Amniotic stem cell (primary cell): ENCODE measurements at places on chromosomes 4 and X.

DNA sequence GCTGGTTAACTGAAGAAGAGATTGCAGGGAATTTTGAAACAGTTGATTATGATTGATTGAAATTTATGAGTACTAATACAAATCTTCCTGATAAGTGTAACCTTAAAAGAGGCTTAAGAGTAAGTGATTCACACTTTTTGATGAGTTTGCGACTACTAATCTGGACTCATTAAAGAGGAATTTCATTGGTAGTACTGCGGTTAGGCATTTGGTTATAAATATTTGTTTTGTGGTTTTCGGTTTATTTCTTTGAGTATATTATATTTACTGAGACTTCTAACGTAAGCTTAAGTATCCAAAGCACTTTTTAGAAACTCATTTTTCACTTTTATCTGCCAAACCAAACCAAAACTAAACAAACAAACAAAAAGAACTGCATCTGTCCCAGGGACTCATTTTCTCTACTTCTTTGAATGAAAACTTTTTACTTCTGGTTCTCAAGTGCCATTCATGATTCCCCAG is 20.7 kb downstream of the SLIT2 start:
- no peak for DNase-seq

DNA sequence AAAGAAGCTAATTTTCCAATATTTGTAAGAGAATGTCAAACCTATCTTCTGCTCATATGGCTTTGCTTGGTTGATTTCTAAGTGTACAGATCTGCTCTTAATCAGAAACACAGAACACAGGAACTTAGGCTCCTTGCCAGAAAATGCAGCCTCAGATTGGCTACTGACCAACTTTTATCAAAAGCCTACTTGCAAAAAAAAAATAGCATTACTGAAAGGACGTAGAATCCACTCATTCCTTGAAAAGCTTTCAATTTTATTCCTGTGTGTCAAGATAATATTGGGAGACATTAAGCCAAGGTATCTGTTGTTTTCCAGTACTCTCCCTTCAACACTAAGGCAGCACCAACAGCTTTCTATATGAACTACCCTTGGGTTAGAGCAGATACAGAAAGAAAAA is 127.6 kb upstream of the INTU start:
- DNase-seq = peak; percentile 43

DNA sequence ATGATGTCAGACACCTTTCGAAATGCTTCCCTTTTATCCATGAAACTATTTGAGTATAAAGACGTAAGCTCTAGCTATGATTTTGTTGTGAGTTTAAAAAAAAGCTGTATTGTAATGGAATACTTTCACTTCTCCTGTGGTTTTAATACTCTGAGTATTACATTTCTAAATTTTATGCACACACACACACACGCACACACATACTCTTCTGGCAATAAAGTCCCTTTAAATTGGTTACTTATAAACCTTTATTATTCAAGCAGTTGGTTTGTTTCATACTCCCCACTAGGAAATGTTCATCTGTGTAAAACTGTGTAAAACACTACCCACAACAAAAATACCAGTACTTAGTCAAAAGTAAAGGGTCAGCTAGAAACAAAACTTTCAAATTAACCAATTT is 18.2 kb downstream of the VAMP7 start:
- DNase-seq = no peak

DNA sequence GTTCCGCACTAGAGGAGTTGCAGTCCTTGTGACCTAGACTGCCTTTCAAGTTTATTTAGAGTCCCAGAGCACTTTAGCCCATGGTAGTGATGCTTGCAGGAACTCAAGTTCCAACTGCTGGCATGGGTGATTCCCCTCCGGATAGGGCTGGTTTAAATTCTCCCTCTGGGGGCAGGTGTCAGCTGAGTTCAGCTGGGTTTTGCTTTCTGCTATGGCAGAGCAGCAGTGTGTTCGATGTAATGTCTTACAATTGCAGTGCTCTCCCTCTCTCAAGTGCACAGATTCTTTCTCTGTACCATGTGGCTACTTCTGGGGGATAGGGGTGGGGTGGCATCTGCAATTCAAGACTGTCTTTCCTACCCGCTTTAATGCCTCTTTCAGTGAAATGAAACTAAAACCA is 164.8 kb upstream of the ZIC3 start:
- DNase-seq = no peak

DNA sequence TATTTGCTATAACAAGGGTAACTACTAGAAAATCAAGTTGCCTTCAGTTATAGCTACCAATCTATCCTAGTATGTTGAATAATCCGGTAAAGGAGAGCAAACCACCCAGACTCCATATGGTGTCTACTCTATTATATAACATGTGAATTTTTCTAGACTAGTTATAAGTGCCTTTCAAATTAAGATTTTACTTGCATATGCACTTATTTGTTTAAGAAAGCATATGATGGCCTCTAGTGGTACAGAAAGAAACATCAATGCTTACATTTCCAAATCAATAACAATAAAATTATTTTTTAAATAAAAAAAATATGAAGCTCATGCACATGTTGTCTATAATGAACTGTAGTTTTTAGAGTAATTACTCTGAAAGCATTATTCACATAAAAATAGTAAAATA is 1516.4 kb upstream of the PABPC4L start:
- DNase-seq = peak; percentile 3

DNA sequence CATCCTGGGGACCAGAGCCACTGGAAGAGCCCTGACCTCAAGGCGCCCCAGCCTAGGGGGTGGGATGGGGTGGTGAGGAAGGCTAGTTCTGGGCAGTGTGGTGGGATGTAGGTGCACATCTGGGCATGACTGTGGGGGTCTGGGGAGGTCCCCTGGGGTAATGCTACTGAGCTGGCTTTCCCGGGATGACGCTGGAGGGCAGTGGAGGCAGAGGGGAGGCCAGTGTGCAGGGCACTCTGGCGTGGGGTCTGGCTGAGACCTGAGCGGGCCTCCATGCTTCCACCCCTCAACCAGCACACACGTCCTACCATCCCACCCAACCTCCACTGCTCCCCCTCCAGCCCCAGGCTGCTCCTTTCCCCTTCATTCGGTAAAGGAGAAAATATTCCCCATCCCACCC is 4.8 kb upstream of the SH3BP2 start:
- no peak for DNase-seq

DNA sequence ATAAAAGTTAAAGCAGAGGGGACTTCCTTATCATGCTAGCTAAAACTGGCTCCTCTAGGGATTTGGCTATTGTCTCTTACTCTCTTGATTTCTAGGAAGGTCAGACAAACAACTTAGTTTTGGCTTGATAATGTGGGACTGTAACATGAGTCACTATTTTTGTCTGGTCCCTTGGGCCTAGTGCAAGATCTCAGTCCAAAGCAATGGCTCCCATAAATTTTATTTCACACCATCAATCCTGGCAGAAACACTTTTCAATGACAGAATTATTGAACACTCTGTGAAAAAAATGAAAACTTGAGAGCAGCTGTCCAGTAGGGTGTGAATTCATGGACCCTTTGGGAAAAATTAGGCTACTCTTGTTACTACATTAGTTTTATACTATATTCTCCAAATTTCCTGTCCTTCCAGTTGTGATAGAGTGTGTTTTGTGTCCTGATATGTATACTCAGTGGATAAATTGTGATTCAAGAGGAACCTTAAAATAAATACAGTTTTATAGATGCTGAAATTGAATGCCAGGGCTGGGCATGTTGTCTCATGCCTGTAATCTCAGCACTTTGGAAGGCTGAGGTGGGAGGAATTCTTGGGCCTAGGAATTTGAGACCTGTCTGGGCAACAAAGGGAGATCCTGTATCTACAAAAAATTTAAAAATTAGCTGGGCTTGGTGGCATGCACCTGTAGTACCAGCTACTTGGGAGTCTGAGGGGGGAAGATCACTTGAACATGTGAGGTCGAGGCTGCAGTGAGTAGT is 10.8 kb upstream of the SNCA start:
- DNase-seq = no peak

DNA sequence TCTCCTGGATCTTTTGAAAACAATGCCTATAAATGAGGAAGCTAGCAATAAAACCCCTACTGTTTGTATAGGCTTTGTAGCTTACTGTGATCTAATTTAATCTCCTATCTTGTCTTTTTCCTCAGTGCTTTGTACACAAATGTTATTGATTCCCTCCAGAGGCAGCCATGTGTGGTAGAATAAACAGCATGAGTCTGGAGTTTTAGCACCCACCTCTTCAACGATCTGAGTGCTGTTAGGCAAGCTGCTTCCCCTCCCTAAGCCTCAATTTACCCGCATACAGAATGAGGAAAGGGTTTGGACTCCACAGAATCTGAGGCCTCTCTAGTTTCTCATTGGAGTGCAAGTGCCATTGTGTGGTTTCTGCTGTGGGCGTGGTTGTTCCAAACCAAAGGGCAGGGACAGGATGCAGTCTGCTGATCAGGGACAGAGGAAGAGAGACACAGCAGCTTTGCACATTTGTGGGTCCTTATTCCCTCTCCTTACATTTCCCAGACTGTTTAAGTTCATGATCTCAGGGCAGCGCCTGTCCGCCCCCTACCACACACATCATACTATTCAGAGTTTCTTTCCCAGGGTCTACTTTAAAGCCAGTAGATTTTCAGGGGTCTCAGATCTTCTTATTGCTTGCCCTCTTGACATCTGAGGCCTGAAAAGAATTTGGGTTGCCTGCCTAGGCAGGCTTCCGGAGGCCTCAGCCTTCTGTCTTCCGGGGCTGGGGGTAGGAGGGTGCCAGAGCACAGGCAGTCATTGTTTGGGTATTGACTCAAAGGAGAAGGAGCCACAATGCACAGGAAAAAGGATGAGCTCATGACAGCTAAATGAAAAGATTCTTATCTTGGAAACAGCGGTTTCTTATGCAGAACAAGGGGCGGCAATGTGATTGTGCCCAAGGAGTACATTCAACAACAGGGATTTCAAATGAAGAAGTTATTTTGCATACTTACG is 114.9 kb upstream of the TEX13D start:
- no peak for DNase-seq

GRCh38 chr4:185859111-185859510 is 47.1 kb upstream of the SORBS2 start:
- DNase-seq = no peak

DNA sequence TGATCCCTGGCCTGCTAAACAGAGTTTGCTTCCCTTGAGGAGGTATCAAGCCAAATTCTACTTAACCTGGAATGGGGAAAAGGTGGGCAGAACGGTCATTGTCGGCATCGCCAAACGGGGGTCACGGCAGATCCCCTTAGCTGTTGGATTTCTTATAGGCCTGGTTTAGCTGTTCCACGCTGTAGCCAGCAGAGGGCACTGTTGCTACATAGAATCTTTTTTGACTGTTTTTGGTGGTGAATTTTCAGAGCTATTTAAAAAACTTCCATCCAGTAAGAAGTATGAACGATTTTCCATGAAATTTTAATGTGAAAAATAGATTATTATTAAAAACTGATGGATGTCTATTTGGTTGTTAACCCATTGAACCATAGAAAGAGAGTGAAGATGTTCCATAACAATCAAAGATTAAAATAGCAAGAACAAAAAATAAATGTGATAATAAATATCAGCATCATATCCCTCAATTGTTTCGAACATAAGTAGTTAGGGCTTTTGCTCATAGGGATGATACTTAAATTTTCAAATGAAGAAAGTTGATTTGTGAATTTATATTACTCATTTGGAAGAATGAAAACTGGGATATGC is 56.6 kb downstream of the LINC00632 start:
- no peak for DNase-seq

- peak; percentile 52 for DNase-seq
Measured at GRCh38 chr4:186587416-186588018, 32.1 kb upstream of the MTNR1A start.

- no peak for DNase-seq
Measured at GRCh38 chrX:3094261-3094660, 53.0 kb downstream of the ARSF start.

- DNase-seq = no peak
Measured at GRCh38 chr4:11232015-11232414, 196.7 kb downstream of the HS3ST1 start.

GRCh38 chr4:92184566-92184965 is 119.2 kb upstream of the GRID2 start:
- no peak for DNase-seq

DNA sequence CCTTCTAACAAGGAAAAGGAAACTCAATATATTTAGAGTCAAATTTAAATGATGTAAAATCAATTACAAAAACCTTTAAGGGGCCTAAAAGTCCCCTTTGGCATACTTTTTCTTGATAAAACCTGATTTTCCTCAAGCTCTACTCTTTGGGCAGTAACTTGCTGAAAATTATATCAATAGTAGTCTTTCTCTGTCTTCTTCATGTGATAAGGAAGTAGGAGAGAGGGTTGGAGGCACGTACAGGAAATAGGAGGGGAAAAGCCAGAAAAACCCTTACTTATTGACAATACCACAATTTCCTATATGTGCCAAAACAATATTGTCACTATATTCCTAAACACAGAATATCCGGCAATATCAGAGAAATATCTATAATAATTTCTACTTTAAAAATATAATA is 9.6 kb downstream of the RHOH start:
- DNase-seq = no peak

GRCh38 chr4:145735347-145735675 is 55.4 kb downstream of the C4orf51 start:
- peak; percentile 91 for DNase-seq

- DNase-seq = no peak
Measured at GRCh38 chr4:89021684-89022083, 35.3 kb downstream of the FAM13A start.

- DNase-seq = no peak
Measured at GRCh38 chr4:125710766-125711165, 396.0 kb downstream of the FAT4 start.

DNA sequence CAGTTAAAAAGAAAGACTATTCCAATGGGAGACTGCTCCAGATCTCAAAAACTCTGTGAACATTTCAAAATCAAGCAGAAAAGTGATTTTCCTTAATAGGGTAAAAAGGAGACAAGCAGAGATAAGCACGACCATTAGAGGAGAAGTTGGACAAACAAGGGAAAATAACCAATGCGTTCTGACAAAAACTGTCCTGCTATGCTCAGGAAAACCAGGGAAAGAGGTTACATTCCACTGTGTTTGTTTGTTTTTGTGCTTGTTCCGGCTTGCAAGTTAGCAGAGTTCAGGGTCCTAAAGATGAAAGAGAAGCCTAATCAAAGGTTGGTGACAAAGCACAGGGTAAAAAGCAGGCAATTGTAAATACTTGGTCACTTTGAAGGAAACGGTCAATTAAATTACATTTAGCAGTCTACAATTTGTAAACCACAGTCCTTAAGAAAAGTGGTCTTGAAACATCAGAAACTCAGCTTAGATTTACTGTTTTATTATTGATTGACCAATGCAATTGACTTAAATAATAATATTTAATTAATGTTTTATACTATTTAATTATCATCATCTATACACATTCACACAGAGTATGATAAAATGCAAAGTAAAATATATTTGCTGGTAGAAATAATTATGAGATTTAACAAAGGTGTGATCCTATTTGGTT is 186.2 kb upstream of the CPXCR1 start:
- DNase-seq = no peak
